ENCODE measurements at places on chromosomes 5 and 9. TPM values are rescaled to one million over a fixed set of nuclear protein-coding genes. Genes with fewer than 3 reads are reported as not detected.

DNA sequence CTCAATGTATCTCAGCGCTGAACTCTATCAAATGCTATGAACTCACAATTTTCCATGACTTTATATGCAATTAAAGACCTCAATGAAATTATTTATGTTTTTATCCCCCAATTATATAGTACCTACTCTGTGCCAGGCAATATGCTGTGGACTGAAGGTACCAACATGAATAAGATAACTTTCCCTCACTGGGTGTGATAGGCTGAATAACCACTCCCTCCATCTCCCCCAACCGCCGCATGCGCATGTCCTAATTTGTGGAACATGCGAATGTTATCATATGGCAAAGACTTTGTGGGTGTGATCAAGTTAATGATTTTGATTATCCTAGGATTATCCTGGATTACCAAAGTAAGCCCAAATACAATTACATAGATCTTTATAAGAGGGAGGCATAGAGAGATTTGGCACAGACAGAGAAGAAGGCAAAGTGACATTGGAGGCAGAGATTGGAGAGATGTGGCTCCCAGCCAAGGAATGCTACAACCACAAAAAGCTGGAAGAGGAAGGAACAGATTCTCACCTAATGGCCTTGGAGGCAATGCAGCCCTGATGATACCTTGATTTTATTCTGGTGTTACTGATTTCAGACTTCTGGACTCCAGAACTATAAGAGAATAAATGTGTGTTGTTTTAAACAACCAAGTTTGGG lies 149.1 kb upstream of the VCAN start:
- H3K4me3 ChIP-seq = no peak overlapping the region
- no peak overlapping the region for H3K27ac ChIP-seq
- H3K36me3 ChIP-seq = no peaks in the 10 kb centered on the region
- no peaks in the 10 kb centered on the region for H3K4me1 ChIP-seq
- no peaks in the 10 kb centered on the region for H3K27me3 ChIP-seq

The BASP1 gene
- 18.4 TPM for total RNA-seq

DNA sequence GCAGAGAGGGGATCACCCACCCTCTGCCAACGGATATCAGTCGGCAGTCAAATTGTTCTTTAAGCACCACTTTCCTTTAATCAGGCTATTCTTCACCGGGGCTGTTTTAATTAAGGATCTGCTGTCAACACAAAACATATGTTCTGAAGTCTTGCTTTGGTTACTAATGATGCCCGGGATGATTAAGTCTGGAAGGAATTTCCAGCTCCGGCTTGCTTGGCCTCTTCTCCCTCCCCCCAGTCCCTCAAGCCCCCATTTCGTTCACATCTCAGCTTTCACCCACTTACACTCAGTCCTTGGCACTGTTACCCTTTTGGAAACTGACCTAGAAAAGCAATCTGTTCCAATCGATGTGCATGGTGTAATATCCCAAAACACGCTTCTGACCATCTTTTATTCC lies 74.7 kb downstream of the MSX2 start:
- H3K27me3 ChIP-seq = no peaks in the 10 kb centered on the region
- no peak overlapping the region for H3K4me3 ChIP-seq
- DNase-seq = no peak
- H3K27ac ChIP-seq = no peak overlapping the region
- no peaks in the 10 kb centered on the region for H3K4me1 ChIP-seq

GRCh38 chr9:98375138-98375726 lies 119.8 kb upstream of the TBC1D2 start:
- H3K27me3 ChIP-seq = no peaks in the 10 kb centered on the region
- no peaks in the 10 kb centered on the region for H3K36me3 ChIP-seq
- no peak overlapping the region for H3K4me3 ChIP-seq
- no peak for DNase-seq
- peaks cover 8% of the 10 kb centered on the region for H3K4me1 ChIP-seq
